ENCODE measurements at places on chromosomes 2 and 18. TPM values are rescaled to one million over a fixed set of nuclear protein-coding genes. Genes with fewer than 3 reads are reported as not detected.

The IL1F10 gene
- total RNA-seq: not detected

- no peaks in the 10 kb centered on the region for H3K4me1 ChIP-seq
- no peaks in the 10 kb centered on the region for H3K27me3 ChIP-seq
- no peak overlapping the region for H3K27ac ChIP-seq
- peak; percentile 60 for DNase-seq
- no peak overlapping the region for H3K4me3 ChIP-seq
These were observed 93.7 kb downstream of the DYNAP start for GRCh38 chr18:54684784-54685183.

DNA sequence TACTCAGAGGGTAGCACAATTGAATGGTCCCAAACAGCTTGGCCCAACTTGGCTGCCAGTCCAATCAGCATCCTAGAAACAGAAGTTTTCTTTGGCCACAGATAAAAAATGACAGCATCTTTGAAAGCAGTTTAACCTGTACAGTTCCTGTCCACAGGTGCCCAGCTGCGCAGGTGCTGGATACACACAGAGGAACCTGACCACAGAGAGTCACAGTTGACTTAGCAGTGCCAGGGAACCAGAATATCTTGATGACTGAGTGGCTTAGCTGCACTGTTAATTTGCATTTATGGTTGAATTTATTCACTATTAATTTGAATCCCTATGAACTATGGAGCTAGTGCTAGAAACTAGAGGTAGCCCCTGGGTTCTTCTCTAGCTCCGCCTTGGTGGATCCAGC, 93.7 kb downstream of the TPGS2 start:
- H3K36me3 ChIP-seq: peaks cover 4% of the 10 kb centered on the region
- H3K4me3 ChIP-seq: no peak overlapping the region
- no peaks in the 10 kb centered on the region for H3K27me3 ChIP-seq
- no peaks in the 10 kb centered on the region for H3K4me1 ChIP-seq
- DNase-seq: no peak

- H3K36me3 ChIP-seq: no peaks in the 10 kb centered on the region
- no peaks in the 10 kb centered on the region for H3K4me1 ChIP-seq
- no peak overlapping the region for H3K27ac ChIP-seq
- no peaks in the 10 kb centered on the region for H3K27me3 ChIP-seq
These were observed 181.8 kb downstream of the SNTG2 start for GRCh38 chr2:1132328-1132969.

GRCh38 chr2:188399159-188399558, 107.5 kb downstream of the GULP1 start:
- H3K27me3 ChIP-seq: no peaks in the 10 kb centered on the region
- no peak overlapping the region for H3K4me3 ChIP-seq
- no peak overlapping the region for H3K27ac ChIP-seq
- H3K4me1 ChIP-seq: peaks cover 19% of the 10 kb centered on the region
